Stimulated activated CD8-positive, alpha-beta memory T cell treated with anti-CD3 and anti-CD28 coated beads, Interleukin-4, amount 100 ng/mL, for 1 hour (primary cell): ENCODE measurements at places on chromosomes 11 and 22.

DNA sequence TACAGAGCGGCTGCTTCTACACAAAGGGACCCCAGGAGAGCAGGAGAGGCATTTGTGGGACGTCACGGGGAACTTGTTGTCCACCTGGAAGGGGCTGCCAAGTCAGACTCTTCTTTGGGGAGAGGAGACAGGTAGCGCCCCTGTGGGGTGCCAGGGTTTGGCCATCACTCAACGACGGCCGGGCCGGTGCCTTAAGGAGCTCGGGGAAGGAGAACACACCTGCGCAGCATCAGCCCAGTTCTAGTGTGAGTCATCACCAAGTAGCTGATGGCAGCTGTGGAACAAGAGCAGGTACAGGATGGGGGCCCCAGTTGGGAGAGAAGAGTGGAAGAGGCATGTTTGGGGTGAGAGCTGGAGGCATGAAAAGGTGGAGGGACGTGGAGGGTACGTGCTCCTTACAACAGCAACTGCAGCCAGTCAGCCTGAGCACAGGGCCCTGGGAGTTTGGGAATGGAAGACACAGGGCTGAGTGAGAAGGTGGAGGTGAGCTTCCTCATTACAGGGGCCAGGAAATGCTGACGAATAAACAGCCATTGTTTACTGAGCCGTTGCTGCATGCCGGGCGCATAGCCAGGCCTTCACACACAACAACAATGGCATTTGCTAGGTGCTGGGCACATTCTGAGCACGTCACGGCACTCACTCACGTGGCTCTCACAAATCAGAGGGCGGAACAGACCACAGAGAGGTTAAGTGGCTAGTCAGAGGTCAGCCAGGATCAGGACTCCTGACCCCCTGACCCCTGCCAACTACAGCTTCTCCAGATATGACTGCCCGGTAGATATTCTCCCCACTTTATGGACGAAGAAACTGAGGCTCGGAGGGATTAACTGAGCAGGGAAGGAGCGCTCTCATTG is 29.1 kb upstream of the TP53I11 start:
- DNase-seq = no peak

DNA sequence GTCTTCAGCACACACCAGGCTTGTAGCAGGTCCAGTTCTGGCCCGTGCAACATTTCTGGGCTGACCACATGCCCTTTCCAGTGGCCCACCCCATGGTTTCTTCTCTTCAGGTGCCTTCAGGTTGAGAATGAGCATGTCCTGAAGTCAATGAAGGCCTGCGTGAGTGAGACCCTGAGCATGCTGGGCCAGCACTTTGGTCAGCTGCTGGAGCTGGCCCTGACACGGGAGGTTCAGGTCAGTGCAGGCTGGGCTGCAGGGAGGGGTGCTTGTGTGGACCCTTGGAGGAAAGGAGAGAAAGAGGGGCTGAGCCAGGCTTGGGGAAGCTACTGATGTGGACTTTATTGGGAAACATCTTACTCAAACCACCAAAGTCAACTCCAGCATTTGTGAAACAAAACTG is 63.5 kb downstream of the INSC start:
- no peak for DNase-seq

DNA sequence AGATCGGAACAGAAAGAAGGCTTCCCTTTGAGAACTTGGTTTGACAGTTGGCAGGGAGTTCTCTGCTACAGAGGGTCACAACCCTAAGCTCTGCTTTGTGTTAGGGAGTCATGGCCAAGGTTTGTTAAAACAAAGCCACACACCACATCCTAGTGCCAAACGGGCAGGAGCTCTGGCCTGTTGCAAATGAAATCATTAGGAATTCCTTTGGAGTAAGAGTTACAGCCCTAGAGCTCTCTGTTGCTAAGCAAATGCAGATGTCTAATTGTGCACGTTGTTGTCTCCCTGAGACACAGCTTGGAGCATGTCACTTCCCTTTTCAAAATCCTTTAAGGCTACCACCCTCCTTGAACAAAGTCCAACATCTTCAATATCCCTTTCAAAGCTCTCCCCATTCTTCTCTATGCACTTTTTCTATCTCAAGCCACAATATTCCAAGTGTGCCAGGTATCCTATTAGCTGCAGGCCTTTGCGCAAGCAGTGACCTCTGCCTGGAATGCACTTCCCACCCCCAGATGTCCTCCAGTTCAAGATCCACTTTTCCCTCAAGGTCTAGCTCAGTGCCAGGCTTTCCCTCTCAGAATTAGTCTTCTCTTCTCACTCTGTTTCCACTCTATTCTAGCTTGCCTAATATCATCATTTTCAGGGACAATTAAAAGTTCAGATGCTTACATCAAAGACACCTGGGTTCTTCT is 253.7 kb upstream of the POU2AF2 start:
- no peak for DNase-seq

GRCh38 chr11:59182457-59183151 is 10.7 kb downstream of the DTX4 start:
- DNase-seq = no peak

GRCh38 chr11:122757201-122757600 is 81.1 kb upstream of the CRTAM start:
- DNase-seq = no peak

DNA sequence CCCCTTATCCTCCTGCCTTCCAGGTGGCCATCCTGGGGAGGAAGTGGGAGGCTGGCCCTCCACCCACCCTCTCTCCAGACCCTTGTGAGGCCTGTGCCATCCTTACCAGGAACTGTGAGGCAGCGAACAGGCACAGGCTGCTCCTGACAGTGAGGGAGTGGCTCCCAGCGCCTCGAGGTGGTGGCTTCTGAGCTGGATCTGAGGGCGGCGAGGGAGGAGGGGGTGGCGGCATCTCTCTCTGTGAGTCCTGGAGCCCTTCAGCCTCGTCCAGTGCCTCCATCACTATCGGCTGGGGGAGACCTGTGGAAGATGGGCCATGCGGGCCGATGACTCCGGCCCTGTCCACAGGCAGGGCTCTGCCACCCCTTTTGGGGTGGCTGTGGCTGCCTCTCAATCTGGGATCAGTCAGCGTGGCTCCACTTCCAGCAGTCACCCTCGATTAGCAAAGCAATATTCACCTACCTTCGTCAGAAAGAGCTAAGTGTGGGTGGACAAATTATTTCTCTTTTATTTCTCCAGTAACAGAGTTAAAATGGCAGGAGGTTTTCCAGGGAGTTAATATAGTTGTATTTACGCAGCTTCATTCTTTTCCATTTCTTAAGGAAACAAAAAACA is 18.0 kb upstream of the IGSF22 start:
- no peak for DNase-seq

DNA sequence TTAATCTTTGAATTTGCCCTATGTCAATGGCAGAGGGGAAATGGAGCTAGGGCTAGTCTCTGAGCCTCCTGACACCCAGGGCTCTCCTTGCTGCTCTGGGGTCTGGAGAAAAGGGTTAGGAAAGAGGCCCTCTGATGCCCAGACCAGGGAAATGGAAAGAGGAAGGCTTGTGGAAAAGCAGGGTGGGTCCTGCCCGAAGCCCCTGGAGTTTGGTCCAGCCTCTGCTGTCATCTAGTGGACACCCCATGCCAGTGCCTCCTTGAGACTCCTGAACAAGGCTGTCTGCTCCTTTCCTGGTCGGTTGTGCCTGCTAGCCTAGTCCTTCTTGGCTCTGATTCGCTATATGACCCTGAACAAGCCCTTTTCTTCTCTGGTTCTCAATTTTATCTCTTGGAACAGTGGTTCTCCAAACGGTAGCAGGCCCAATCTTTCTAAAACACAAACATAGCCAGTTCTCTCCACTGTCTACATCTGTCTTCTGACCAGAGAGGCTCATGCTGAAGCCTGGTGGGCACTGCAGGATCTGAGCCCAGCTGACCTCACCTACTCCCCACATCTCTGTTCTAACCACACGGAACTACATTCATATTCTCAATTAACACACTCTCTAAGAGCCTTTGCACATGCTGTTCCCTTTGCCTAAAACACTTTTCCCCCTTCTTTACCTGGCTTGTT is 8.8 kb upstream of the PLA2G3 start:
- no peak for DNase-seq

- no peak for DNase-seq
These were observed 243.5 kb upstream of the ARHGAP20 start for GRCh38 chr11:110955776-110956175.

- DNase-seq = no peak
These were observed 132.0 kb downstream of the BUD13 start for GRCh38 chr11:116640641-116641402.

- no peak for DNase-seq
These were observed 90.1 kb downstream of the PDHX start for GRCh38 chr11:35006389-35007128.

- no peak for DNase-seq
These were observed 791 bp downstream of the EI24 start for GRCh38 chr11:125569915-125570621.
